Activated CD4-positive, alpha-beta T cell treated with anti-CD3 and anti-CD28 coated beads for 1 hour (primary cell): ENCODE measurements at places on chromosomes 13 and 19.
A peak's percentile ranks its signal among the peaks of the same experiment; 100 is the strongest.

DNA sequence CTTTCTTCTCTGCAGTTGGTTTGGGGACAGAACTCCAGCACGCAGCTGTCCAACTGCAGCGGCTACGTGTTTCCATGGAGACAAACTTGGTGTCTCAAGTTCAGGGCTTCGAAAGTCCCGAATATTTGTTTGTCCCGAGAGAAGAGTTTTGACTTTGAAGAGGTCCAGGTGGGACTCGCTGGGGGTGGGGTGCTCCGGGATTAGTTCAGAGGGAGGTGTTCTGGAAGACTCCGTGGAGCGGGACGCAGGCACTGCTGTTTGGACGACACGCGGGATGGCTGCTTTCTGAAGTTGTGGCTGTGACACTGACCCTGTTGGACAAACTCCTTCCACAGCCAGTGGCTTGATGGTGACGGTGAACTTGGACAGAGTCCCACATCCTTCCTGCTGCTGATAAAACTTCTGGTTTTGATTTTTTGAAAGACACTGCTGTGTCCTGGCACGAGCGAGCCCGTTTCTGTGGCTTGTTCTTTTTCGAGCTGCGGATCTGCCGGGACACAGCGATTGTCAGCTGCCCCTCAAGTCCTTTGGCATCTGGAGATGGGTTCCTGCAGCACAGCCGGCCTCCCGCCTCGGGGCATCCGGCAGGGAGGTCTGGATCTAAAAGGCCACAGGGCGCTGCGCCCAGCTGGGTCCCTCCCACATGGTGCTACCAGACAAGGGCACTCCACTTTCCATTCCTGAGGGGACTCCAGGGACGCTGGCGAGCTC lies 15.9 kb upstream of the RANBP3 start:
- DNase-seq = no peak

DNA sequence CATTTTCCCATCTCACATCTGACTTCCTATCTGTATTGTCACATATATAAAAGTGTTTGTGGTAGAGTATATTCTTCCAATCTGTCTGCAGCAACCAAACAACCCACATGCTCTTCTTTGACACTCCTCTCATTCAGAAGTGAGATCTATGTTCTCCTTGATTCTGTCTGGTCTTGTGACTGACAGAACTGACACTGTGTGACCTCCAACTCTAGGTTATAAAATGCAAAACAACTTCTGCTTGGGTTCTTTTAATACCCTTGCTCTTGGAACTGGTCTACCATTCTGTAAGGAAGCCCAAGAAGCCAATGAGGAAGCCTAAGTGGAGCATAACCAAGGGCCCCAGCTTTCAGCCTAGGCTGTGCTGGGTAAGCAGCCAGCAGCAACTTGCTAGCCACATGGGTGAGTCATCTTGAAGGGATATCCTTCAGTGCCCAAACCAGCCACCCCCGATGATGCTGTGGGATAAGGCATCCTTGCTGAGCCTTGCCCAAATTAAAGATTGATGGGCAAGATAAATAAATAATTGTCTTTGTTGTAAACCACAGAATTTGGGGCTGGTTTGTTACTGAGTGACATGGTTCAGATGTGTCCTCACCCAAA lies 18.4 kb upstream of the ITM2B start:
- DNase-seq = no peak

DNA sequence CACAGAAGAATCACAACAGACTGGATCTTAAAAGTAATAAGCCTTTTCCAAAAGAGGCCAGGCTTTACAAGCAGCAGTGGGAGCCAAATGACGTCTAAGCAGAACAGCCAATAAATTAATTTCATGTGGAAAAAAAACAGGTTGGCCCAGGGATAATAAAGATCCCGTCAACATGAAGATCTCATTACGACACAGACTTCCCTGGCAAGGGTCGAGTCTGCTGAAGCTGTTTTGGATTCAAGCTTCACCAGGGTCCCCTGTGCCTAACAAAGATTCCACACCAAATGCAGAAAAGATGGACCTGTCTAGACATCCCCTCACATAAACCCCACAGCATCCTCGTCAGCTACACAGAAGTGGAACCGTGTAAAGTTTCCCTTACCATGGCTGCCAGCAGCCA lies 215.1 kb upstream of the ZNF507 start:
- no peak for DNase-seq

- no peak for DNase-seq
Observed at GRCh38 chr13:106471957-106472543, 63.4 kb downstream of the EFNB2 start.

DNA sequence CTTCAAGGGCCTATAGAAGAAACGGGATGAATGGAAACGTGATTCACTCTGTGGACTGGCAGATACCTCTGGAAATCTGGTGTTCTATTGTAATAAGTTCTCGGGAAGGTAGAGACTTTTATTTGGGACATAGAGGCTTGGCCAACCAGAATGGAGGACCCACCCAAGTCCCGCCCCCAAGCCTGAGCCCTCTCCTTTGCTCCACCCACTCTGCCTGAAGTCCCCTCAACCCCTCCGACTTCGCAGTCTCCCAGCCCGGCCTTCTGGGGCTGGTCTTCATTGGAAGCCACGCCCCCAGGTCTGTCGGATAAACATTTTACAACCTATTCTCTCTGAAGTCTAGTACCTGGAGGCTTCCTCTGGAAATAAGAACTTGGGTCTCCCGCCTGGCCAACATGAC lies 16.9 kb downstream of the FBXL12 start:
- DNase-seq = no peak

- no peak for DNase-seq
Observed at GRCh38 chr19:7397687-7398086, 49.0 kb downstream of the ARHGEF18 start.

DNA sequence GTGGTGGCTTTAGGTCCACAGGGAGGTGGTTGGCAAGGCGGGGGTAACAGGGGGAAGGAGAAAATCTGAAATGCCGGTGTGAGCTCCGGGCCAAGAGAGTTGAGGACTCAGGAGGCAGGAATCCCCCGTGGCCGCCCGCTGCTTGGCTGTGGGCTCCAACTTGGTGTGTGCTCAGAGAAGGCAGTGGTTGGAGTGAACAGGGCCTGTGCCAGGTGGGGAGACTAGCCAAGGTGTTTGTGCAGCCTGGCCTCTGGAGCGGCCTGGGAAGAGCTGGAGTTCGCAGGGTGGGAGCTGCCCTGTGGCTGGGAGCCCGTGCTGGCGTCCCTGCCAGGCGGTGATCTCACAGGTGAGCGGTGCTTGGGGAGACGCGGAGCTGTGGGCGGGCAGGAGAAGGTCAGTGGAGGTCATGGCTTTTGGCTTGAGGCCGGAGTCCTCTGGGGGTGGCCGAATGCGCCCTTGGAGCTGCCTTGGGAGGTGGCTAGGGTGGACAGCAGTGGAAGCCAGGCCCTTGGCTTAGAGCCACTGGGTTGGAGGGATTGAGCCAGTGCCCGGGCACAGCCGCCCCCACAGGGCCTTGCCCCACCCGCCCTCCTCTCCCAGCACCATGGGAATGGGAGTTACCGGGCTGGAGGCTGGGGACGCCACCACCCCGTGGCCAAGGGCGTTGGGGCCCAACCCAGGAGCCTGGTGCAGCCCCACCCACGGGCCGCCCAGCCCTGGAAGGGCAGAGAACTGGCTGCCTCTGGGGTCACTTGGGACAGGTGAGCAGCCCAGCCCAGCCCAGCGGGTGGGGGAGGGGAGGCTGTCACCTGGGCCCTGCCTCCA lies 7.1 kb upstream of the CIRBP start:
- no peak for DNase-seq

- no peak for DNase-seq
Observed at GRCh38 chr13:73325723-73326558, 267.1 kb downstream of the KLF5 start.

- no peak for DNase-seq
Observed at GRCh38 chr13:33180122-33180804, 105.3 kb downstream of the STARD13 start.

DNA sequence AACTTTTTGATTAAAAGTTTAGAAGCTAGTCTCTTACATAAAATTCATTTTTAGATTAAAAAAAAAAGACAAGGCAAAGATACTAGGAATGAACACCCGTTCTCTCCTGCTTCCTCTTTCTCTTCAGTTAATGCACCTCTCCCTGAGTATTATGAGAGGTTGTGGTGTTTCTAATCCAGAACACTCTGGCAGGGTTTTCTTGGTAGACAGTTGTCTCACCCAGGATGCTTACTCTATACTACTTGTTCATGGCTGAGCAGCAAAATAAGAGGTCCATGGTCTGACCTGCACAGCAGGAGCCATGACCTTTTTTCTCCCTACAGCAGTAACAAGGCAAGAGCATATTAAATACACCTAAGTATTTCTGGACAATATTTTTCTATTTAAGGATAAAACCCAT lies 62.0 kb downstream of the MICU2 start:
- DNase-seq = no peak

DNA sequence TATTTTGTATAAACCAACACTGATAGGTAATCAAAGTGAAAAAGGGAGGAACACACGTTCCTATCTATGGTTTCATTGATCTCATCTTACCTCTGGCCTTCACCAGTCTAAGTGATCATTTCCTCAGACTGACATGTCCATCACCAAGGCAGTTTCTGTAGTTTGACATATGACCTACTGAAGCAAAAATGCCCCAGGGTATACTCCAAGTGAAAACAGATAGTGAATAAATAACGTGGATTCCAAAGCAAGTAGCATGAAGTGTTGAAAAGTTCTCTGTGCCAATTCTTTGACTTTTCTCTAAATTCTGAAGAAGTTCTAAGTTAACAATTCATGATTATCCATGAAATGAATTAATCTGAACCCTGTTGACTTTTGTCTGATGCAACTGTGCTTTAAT lies 334.2 kb upstream of the SGCG start:
- DNase-seq = no peak

GRCh38 chr13:78592584-78592983 lies 10.8 kb downstream of the POU4F1 start:
- DNase-seq = no peak

GRCh38 chr13:97895383-97895782 lies 58.1 kb upstream of the IPO5 start:
- DNase-seq = no peak

DNA sequence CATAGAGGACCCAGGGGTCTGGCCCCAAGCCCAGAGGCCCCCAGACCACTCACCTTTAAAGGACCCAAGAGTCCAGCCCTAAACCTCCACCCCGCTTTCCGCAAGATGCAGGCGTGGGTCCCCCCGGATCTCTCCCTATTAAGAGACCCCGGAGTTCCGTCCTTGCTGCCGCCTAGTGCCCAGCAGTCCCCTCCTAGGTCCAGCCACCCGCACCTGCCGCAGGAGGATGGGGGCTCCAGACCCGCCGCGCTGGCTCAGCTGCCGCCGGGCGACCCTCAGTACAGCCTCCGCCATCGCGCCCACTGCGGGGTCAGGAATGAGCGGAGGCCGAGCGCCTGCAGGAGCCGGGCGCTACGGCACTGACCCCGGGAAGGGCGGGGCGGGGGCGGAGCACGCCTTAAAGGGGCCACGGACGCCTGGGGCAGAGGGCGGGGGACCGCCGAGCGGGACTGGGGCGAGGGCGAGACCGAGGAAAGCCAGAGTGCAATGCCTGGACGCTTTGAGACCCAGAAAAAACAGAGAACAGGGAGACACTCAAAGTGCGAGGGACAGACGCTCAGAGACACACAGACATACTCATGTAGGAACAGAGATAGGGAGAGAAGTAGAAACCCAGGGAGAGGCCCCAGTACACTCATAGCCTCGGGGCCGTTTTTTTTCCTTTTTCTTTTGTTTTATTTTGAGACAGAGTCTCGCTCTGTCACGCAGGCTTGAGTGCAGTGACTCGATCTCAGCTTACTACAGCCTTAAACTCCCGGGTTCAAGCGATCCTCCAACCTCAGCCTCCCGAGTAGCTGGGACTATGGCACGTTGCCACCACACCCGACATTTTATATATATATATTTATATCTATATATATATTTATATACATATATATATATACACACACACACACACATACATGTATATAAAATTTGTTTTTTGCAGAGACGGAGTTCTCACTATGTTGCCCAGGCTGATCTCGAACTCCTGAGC lies at the start of gene ETHE1:
Gene ETHE1 (minus strand): TSS at position 318 of the 976 bp plus-strand sequence. CDS start 24 bp downstream, at position 294.
- peak; percentile 51 for DNase-seq

- no peak for DNase-seq
Observed at GRCh38 chr13:102715447-102715846, 20.6 kb upstream of the METTL21C start.
